HTR-8/SVneo (cell line): ENCODE measurements at places on chromosomes 6 and 20.

DNA sequence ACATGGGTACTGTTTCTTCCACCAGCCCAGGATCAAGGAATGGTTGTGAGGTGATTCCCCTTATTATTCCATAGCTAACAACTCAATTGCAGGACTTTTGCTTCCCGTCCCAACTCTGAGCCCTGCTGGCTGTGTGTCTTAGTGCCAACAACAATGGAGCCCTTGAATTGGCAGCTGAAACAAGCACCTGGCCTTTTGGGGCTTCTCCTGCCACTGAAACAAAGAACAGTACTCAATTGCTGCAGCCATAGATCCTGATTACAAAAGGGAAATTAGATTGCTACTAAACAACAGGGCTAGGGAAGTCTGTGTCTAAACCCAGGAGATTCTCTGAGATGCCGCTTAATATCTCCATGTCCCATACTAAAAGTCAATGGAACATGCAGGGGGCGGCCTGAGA lies 61.3 kb upstream of the CARMIL1 start:
- no peak for DNase-seq

DNA sequence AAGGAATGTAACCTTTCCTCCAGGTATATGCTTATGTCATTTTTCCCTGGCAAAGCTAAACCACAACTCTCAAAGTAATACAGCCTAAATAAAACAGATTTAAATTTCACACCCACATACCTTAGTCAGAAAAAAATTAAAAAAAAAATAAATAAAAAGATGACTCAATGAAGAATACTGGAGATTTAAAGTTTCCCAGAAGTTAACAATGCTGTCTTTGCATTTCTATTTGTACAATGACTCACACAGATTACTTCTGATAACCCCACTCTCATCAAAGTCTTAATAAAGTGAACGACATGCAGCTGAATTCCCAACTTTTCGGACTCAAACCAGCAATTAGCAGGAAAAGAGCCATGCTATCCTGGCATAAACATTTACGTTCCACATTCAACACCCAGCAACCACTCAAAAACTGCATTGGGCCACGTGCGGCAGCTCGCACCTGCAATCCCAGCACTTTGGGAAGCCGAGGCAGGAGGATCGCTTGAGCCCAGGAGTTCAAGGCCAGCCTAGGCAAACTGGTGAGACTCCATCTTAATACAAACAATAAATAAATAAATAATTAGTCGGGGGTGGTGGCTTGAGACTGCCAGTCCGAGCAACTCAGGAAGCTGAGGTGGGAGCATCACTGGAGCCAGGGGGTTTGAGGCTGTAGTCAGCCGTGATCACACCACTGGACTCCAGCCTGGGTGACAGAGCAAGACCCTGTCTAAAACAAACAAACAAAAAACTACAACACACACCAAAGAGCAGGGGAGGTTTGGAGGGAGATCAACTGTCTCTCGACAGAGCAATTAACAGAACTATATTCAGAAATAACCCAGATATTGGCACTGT lies 130.5 kb downstream of the WDR27 start:
- DNase-seq = peak; percentile 40

- no peak for DNase-seq
These were observed 124.7 kb downstream of the TMEM242 start for GRCh38 chr6:157198425-157199279.

DNA sequence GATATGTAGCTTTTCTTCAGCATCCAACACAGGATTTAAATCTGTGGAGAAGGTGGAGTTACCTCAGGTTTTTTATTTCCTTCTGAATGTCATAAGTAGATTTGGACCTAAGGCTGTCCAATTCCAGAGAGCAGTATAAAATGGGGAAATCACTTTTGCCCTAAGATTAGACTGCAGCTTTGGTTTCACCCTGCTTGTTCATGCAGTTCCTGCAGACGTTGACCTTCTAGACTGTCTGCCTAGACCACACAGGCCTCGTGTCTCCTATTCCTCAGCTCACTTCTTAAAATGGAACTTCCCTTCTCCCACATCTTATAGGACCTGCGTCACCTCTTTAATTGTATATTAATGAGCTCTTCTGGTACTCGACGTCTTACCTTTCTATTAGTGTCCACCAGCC lies 26.0 kb upstream of the C6orf62 start:
- no peak for DNase-seq

- DNase-seq = no peak
These were observed 30.6 kb upstream of the ME1 start for GRCh38 chr6:83461438-83461837.

DNA sequence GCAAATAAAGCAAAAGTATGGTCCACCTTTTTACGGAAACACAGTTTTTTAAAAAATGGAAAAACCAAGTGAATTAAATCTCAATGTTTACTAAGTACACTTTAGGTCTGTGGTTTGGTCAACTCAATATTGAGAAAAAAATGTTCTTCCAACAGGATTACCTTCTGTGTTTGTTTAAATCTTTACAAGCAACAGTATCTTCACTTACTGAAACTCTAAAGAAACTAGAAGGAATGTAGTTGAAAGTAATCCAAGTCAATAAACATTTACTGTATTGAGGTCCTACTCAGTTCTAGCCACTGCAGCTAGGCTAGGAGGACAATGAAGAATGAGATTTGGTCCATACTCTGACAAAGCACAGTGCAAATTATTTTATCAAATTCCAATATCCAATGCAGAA lies 80.1 kb downstream of the ASCC3 start:
- no peak for DNase-seq

GRCh38 chr6:90894285-90895130 lies 307.6 kb upstream of the MAP3K7 start:
- no peak for DNase-seq
